ENCODE measurements at places on chromosomes 2 and 18. TPM values are rescaled to one million over a fixed set of nuclear protein-coding genes. Genes with fewer than 3 reads are reported as not detected.

DNA sequence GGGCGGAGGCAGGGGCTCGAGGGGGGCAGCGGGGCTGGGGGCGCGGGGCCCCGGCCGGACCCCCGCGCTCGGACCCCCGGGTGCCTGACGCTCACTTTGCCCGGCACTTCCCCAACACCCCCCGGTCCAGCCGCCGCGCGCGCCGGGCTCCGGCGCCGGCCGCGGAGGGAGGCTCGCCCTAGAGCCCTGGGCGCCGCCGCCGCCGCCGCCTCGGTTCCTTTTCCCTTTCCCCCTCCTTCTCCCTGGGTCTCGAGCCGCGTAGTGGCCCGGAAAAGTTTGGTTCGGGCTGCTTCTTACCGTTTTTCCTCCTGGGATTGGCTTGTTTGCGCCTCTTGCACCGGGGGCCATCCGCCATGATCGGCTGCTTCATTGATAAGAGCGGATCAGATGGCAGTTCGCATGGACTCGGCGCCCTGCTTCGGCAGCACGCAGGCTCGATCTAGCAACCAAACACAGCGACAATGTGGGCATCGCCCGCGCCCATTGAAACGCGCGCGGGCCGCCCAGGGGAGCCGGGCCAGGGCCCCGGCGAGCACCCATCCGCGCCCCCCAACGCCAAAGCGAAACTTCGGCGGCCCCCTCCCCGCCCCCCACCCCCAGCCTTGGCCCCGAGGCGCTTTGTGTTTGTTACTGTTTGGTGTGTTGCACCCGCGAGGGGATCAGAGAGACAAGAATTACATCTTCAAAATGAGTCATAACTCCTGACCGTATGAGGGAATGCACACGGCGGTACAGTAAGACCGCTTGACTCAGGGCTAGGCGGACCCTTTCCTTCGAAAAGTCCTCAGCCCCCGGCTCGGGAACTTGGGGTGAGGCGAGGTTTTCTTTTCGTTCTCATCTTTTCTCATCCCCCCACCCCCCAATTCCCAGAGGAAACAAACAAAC lies 2.7 kb downstream of the ZEB2 start:
- peak overlapping the region; percentile 95 for H3K27ac ChIP-seq
- H3K36me3 ChIP-seq, result no peaks in the 10 kb centered on the region
- peak overlapping the region; percentile 74 for H3K4me3 ChIP-seq
- H3K27me3 ChIP-seq, result no peaks in the 10 kb centered on the region
- H3K4me1 ChIP-seq, result no peaks in the 10 kb centered on the region

DNA sequence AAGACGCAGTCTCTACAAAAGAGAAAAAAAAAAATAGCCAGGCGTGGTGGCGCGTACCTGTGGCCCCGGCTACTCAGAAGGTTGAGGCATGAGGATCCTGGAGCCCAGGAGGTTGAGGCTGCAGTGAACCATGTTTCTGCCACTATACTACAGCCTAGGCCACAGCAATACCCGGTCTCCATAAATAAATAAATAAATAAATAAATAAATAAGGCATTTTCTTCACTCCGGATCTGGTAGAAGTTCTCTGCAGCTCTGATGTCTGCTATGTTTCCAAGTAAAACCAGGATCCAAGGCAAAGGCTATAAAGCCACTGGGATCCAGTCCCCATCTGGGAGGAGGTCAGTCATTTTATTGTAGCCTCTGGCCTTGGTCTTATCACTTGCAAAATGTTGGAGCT lies 15.5 kb downstream of the NFE2L2 start:
- no peak for DNase-seq
- no peak overlapping the region for H3K4me3 ChIP-seq
- H3K27ac ChIP-seq, result no peak overlapping the region

DNA sequence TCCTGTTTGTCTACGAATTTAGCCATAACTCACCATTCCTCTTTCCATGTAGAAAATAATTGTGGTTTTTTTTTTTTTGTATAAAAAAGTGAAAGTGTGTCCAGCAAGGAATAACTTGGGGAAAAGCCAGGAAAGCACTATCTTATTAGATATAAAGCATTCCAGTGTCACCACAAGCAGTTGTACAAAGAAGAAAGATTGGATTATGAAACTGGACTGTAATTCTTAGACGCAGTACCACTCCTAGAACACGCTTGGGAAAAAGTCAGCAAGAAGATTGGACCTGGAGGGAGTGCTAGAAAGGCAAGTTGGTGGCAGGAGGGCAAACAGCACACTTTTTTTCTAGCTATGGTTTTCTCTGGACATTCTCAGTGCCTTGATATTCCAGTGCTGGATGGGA lies 186.7 kb downstream of the PARD3B start:
- DNase-seq, result no peak
- no peak overlapping the region for H3K27ac ChIP-seq
- H3K36me3 ChIP-seq, result no peaks in the 10 kb centered on the region
- H3K4me3 ChIP-seq, result no peak overlapping the region
- H3K4me1 ChIP-seq, result no peaks in the 10 kb centered on the region
- H3K27me3 ChIP-seq, result no peaks in the 10 kb centered on the region

DNA sequence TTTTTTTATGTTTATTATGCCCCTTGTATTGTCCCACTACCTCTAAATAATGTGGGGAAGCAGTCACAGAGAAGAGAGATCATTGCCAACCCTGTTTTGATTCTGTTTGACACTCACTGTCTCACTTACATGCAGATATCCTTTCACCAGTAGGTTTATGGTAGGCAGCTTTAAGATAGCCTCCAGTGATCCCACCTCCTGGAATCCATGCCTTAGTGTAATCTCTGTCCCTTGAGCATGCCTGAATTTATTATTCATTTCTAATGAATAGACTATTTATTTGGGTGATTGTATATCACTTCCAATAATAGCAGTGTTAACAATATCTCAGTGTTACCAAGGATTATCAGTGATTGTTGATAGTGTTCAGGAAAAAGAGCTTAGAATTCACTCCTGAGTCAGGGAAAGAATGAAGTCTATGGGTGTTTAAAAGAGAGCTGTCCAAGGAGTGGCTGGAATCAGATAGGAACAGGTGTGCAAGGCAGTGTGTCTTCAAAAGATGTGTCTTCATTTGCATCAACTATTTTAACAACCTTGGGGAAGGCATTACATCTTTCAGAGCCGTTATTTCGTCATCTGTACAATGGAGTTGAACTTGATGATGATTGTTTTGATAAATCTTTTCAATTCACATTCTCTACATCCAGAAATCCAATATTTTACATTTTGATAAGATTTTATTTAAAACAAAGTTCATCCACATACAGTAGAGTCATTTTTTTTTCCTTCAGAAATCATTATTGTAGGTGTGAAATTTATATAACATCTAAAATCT lies 31.9 kb downstream of the PKP4 start:
- no peak overlapping the region for H3K4me3 ChIP-seq
- no peak for DNase-seq
- H3K4me1 ChIP-seq, result no peaks in the 10 kb centered on the region

DNA sequence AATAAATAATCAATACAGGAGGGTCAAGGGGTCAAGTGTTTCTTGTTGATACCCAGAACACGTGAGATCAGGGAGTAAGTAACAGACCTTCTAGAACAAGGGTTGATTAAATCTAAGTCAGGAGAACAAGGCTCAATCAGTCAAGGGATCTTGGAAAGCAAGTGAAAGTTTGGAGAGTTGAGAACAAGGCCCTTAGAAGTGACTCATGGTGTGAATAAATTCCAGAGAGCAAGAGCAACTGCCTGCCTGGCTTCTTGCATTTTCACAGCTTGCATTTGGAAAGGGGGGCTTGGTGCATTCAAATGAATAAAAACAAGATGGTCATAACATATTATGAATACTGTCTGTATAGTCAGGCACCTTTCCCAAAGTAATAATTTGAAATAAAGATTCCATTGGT lies 256.1 kb downstream of the DPP10 start:
- H3K4me1 ChIP-seq, result no peaks in the 10 kb centered on the region
- no peak overlapping the region for H3K4me3 ChIP-seq

GRCh38 chr2:127451981-127452380 lies 33.8 kb downstream of the PROC start:
- no peaks in the 10 kb centered on the region for H3K27me3 ChIP-seq
- no peak overlapping the region for H3K4me3 ChIP-seq
- DNase-seq, result no peak
- H3K36me3 ChIP-seq, result no peaks in the 10 kb centered on the region
- H3K4me1 ChIP-seq, result no peaks in the 10 kb centered on the region
- H3K27ac ChIP-seq, result no peak overlapping the region

DNA sequence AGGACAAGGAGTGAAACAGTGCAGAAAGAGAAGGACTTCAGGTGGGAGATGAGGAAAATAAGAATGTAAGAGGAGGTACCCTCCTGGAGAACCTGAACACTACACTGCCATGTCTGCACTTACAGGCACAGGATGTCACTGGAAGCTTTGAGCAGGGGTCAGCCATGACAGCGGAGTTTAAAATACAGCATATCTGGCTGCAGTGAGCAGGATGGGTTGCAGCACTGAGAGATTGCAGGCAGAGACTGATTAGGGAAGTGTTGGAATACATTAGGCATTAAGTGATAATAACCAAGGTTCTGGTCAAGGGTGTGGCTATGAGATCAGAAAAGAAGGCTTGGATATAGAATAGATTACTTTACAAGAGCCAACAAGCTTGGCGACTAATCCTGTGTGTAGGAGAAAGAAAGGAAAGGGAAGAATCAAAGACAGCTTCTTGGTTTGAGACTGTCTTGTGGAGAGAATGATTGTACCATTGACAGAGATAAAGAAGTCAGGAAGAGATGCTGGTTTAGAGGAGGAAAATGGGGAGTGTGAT lies 171.1 kb upstream of the RBMS1 start:
- H3K4me3 ChIP-seq, result no peak overlapping the region
- H3K36me3 ChIP-seq, result no peaks in the 10 kb centered on the region
- peaks cover 8% of the 10 kb centered on the region for H3K4me1 ChIP-seq
- peak overlapping the region; percentile 83 for H3K27ac ChIP-seq
- H3K27me3 ChIP-seq, result no peaks in the 10 kb centered on the region
- no peak for DNase-seq

- no peak for DNase-seq
- H3K27ac ChIP-seq, result no peak overlapping the region
- no peaks in the 10 kb centered on the region for H3K36me3 ChIP-seq
- H3K4me1 ChIP-seq, result no peaks in the 10 kb centered on the region
Observed at GRCh38 chr2:16008856-16009255, 68.5 kb downstream of the MYCN start.

- no peak overlapping the region for H3K4me3 ChIP-seq
- no peaks in the 10 kb centered on the region for H3K27me3 ChIP-seq
- H3K4me1 ChIP-seq, result no peaks in the 10 kb centered on the region
- no peak for DNase-seq
- no peaks in the 10 kb centered on the region for H3K36me3 ChIP-seq
Observed at GRCh38 chr2:45627911-45628310, 16.8 kb upstream of the SRBD1 start.

Gene ETAA1
- 19.7 TPM for total RNA-seq

Data from uterus (tissue), 4 donors.